Right ventricle myocardium inferior (tissue), 1 donor: ENCODE measurements at places on chromosomes 1 and 21. TPM values are rescaled to one million over a fixed set of nuclear protein-coding genes. Genes with fewer than 3 reads are reported as not detected.

- no peak for DNase-seq
These were observed 121.7 kb upstream of the COL11A1 start for GRCh38 chr1:103230061-103230460.

- DNase-seq: no peak
These were observed 498 bp downstream of the KRTAP10-2 start for GRCh38 chr21:44550807-44551206.

DNA sequence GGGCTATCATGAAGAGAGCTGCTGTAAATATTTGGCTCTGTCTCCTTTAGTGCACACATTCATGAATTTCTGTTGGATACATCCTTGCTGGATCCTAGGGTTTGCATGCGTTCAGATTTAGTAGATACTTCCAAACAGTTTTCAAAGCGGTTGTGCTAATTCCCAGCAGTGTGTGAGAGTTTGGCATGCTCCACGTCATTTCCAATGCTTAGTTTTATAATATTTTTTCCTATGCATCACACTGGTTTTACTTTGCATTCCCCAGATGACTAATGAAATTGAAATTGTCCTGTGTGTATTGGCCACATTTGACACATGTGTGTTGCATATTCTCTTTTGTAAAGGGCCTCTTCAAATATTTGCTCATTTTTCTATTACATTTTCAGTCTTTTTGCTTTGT, 18.5 kb upstream of the AADACL3 start:
- no peak for DNase-seq

CELA2B gene
- not detected for total RNA-seq

- peak; percentile 58 for DNase-seq
These were observed 6.3 kb downstream of the MORN1 start for GRCh38 chr1:2384941-2385481.

CNR2 gene
- total RNA-seq: not detected

ANGPTL1 gene
- 11.5 TPM for total RNA-seq

DNA sequence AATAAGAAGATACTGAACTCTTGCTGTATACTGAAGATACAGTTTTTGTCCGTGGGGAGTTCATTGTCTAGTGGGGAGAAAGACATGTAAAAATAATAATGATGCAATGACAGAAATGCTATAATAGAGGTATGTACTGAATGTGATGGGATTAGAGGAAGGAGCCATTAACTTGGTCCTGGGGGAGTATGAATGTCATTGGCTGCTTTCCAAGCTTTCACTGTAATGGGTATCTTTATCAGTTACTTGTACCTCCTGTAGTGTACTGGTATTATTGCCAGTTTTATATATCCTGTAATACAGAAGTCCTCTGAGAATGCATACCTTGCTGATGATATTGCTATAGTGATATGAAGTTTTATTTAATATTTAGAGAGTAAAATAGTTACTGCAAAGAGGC, 7.4 kb downstream of the BTBD8 start:
- no peak for DNase-seq

DNA sequence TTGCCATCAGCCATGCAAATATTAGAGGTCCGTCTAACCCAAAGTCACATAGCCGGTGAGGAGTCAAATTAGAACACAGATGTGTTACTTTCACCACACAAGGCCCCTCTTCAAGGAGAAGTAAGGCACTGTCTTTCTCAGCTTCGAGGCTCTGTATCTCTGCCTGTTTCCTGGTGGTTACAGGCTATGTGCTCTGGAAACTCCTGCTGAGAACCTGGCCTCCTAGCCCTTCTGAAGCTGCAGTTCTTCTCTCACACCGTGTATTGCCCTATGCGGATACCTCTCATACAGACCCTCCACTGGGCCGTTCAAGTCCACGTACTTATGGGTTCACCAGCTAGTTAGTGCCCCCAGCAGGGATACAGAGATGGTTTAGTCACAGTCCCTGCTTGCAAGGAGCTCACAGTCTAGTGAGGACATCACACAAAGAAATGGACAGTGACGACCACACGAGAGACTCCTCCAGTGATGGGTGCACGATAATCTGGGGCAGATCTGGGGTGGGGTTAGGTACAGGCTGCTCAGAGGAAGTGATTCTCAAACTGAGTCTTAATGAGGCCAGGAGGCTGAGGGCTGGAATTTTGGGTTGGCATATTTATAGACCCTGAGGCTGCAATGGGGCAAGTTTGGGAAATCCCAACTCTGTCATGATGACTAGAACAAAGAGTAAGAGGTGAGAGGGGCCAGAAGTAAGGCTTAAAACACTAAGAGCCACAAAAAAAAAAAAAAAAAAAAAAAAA, 22.8 kb upstream of the ELOA start:
- DNase-seq: no peak

DNA sequence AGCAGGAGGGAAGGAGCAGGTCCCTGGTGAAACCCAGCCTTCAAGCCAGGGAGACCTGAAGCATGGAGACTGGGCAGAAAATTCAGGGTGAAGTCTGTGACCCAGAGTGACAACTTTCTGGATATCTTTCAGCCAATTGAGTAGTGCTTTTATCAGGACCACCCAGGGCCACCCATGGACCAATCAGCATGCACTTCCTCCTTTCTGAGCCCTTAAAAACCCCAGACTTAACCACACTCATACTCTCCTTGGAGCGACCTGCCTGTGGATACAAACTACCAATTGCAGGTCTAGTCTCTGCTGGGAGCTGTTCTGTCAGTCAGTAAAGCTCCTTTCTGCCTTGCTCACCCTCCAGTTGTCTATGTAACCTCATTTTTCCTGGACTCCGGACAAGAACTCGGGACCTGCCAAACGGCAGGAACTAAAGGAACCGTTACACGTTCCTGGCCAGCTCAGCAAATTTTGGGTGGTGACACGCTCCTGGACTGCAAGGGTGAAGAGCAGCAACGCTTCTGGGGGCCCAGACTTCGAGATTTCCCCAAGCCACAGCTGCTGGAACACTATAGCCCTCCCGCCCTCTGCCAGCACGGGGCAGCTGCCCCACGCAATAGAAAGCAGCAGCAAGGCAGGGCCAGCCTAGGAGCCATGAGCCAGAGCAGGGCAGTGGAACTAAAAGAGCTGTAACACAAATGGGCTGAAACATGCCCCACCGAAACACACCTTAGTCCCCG, 1183.4 kb downstream of the AMY1C start:
- DNase-seq: no peak

- no peak for DNase-seq
These were observed 212.3 kb upstream of the DPYD start for GRCh38 chr1:98133131-98133530.

DNA sequence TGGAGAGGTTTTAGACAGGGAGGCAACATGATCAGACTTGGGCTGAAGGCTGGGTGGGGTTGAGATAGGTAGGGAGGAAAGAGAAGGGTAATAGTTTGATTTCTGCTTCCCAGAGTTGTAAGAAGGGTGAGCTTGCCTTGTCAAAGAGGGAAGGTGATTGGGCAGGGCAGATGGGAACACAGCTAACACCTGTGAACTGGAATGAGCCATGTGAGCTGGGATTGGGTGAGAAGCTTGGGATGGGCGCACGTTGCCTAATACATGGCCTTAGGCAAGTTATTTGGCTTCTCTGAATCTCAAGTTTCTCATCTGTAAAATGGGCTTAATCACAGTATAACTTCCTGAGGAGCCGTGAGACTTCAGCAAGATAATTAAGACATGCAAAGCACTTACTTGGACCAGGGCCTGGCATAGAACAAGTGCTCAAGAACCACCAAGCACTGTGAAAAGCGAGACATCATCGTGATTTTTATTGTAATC, 33.8 kb upstream of the ID3 start:
- DNase-seq: no peak

DNA sequence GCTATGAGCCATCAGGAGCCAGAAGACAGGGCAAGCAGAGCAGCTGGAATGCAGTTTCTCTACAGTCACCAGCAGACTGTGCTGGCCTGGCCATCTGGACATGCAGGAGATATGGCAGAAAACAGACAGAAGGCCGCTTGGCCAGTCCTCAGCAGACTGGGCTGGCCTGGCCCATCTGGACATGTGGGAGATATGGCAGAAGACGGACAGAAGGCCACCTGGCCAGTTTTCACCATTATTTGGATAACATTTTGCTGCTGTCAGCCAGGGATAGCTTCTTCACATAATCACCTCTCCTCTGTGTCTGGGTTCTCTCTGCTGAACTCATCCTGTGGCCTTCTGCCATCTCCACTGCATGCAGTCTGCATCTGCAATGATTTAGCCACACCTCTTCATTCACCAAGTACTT, 25.0 kb upstream of the CACYBP start:
- peak; percentile 72 for DNase-seq

ZNF326 gene
- 17.4 TPM for total RNA-seq

- no peak for DNase-seq
These were observed 403.4 kb downstream of the NTNG1 start for GRCh38 chr1:107544285-107544684.

CNN3 gene
- total RNA-seq: 57.0 TPM
